Endothelial cell of umbilical vein (primary cell): ENCODE measurements at places on chromosomes 7 and 10. TPM values are rescaled to one million over a fixed set of nuclear protein-coding genes. Genes with fewer than 3 reads are reported as not detected.

Gene TMEM270
- not detected in 2 replicates for total RNA-seq

Gene ANKRD2
- total RNA-seq = 1.6 and 2.3 TPM in 2 replicates

- no peaks in the 10 kb centered on the region for H3K27me3 ChIP-seq
- H3K27ac ChIP-seq = no peak overlapping the region
- H3K36me3 ChIP-seq = no peaks in the 10 kb centered on the region
- H3K4me3 ChIP-seq = no peak overlapping the region
- peaks cover 13% of the 10 kb centered on the region for H3K4me1 ChIP-seq
Observed at GRCh38 chr10:3438606-3439005, 266.0 kb upstream of the PITRM1 start.

GRCh38 chr10:3992382-3993178 lies 207.6 kb upstream of the KLF6 start:
- H3K4me1 ChIP-seq = peaks cover 12% of the 10 kb centered on the region
- peak; percentile 6 for DNase-seq
- no peaks in the 10 kb centered on the region for H3K36me3 ChIP-seq
- no peak overlapping the region for H3K4me3 ChIP-seq
- no peaks in the 10 kb centered on the region for H3K27me3 ChIP-seq

DNA sequence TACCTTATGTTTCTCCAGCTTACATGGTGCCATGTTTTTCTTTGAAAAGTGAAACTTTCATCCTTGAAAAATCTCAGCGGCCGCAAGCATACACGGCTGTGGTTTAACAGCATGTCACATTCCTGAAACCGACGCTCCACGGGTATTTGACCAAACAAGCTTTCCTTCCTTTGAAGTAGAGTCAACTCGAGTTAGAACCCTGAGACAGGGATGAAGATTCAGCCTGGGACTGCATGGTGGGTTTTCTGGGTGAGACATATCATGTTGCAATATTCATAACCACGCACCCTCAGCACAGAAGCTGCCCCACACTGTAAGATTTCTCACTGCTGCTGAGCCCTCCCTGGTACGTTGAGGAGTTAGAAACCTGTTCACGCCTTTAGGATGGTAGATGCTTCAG lies 8.1 kb downstream of the CYP26A1 start:
- no peaks in the 10 kb centered on the region for H3K4me1 ChIP-seq
- no peaks in the 10 kb centered on the region for H3K36me3 ChIP-seq
- peaks cover 4% of the 10 kb centered on the region for H3K27me3 ChIP-seq
- no peak for DNase-seq

GRCh38 chr10:48287417-48288391 lies 13.2 kb upstream of the FRMPD2 start:
- H3K27me3 ChIP-seq = peaks cover 8% of the 10 kb centered on the region
- no peak overlapping the region for H3K4me3 ChIP-seq
- no peak for DNase-seq
- H3K4me1 ChIP-seq = no peaks in the 10 kb centered on the region

DNA sequence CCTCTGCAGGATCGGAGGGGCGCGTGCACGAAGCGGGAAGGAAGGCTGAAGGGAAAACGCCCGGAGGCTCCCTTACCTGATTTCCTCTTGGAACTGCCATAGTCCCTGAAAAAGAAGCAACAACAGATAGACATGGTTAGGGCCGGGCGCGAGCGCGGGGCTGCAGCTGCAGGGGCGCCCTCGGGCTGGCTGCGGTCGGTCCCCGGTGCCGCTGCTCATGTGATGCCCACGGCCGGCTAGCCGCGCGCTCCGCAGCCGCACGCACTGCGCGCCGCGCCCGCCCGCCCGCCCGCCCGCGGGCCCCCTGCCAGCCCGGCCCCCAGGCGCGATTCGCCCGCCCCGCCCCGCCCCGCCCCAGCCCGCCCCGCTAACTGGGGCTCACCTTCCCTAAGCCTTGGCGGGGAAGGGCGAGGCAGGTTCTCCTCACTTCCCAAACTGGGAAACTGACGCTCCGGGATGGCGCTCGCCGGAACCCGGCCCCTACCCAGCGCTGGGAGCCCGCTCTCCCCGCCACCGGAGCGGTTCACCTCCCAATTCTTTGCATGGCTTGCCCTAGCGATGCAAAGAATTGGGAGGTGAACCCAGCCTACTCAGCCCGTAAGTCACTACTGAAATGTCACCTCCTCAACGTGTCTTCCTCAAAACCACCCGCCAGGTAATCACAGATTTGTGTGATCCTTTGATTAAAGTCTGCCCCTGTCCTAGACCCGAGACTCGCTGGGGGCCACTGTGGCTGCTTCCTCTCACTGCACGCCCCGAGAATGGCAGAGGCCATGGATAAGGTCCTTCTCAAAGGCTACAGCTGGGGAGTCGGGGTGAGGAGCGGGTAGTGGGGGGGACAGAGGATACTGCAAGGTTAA lies 162.2 kb downstream of the SH3PXD2A start:
- no peak for DNase-seq
- H3K4me3 ChIP-seq = no peak overlapping the region
- H3K36me3 ChIP-seq = no peaks in the 10 kb centered on the region

Gene OLAH
- 0.48 and 0.51 TPM in 2 replicates for total RNA-seq

DNA sequence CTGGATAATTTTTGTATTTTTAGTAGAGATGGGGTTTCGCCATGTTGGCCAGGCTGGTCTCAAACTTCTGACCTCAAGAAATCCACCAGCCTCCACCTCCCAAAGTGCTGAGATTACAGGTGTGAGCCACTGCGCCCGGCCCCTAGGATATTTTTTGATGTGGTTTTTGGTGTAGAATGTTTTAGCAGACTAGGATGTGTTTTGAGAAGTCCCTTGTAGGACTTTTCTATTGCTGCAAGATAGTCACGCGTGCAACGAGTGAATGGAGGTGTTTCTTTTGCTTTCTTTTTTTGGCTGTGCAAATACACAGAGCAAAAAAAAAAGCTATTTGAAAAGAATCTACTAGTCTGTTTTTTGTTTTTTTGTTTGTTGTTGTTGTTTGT lies 29.8 kb upstream of the KLF6 start:
- no peaks in the 10 kb centered on the region for H3K27me3 ChIP-seq
- no peak overlapping the region for H3K27ac ChIP-seq
- DNase-seq = no peak
- no peaks in the 10 kb centered on the region for H3K36me3 ChIP-seq

DNA sequence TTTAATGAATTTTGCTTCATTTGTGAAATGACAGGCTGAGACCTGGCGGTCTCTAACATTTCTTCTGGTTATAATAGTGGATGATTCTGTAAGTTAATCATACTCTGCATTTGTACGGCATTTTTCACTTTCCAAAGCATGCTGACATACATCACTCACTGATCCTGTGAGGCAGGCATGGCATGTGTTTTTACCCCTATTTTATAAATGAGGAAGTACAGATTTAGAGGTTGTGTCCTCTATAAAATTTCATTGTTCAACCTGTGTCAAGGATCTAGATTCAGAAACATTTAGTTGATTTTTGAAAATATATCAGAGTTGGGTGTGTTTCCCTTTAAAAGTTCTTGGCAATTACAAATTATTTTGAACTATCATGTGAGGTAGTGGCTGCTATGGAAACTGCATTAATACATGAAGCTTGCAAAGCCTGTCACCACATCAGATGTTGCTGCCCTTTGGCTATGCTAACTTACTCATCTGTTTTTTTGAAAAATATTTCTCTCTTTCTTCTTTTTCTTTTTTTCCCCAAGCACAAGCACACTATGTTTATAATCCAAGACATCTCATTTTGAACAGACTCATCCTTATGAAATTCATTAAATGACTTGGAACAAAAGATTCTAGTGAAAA lies 172.7 kb downstream of the GNAI1 start:
- no peaks in the 10 kb centered on the region for H3K27me3 ChIP-seq
- H3K4me1 ChIP-seq = peaks cover 23% of the 10 kb centered on the region
- no peak overlapping the region for H3K27ac ChIP-seq
- no peak overlapping the region for H3K4me3 ChIP-seq
- H3K36me3 ChIP-seq = no peaks in the 10 kb centered on the region

Gene DKK1
- total RNA-seq = 184 and 200 TPM in 2 replicates

Gene SRPK2
- total RNA-seq = 55.2 and 58.4 TPM in 2 replicates

Gene ODAD2
- total RNA-seq = 4.4 and 7.8 TPM in 2 replicates

Gene SPDYE1
- total RNA-seq = 0.12 TPM in 1 of 2 replicates, not detected in the other

- no peaks in the 10 kb centered on the region for H3K36me3 ChIP-seq
- H3K4me1 ChIP-seq = no peaks in the 10 kb centered on the region
- H3K4me3 ChIP-seq = no peak overlapping the region
- H3K27me3 ChIP-seq = peaks cover 21% of the 10 kb centered on the region
- no peak for DNase-seq
Observed at GRCh38 chr7:151286148-151286547, 37.7 kb upstream of the SMARCD3 start.

Gene COMTD1
- 14.0 and 18.6 TPM in 2 replicates for total RNA-seq

Gene OR2A12
- total RNA-seq = not detected in 2 replicates

GRCh38 chr7:88868456-88868855 lies 72.9 kb upstream of the TEX47 start:
- H3K27me3 ChIP-seq = no peaks in the 10 kb centered on the region
- no peak overlapping the region for H3K27ac ChIP-seq
- no peaks in the 10 kb centered on the region for H3K4me1 ChIP-seq

Gene ZNF467
- total RNA-seq = 6.5 and 8.9 TPM in 2 replicates

DNA sequence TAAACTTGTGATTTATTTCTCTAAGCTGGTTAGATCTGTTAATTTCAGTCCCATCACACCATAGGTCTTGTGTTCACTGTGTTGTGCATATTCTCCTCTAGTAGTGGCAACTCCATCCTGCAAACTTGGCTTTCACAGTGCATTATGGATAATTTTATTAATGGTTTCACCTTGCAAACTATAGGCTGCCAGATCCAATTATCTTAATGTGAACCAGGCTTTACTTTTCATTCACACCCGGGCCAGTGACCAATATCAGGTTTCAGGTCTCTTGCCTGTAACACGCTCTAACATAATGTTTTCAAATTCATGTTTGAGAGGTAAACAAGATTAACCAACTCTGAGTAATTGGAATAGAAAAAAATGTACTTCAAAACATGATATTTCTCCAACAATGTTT lies 1293.0 kb downstream of the REEP3 start:
- no peak overlapping the region for H3K27ac ChIP-seq
- no peaks in the 10 kb centered on the region for H3K4me1 ChIP-seq
- H3K4me3 ChIP-seq = no peak overlapping the region
- no peaks in the 10 kb centered on the region for H3K36me3 ChIP-seq

DNA sequence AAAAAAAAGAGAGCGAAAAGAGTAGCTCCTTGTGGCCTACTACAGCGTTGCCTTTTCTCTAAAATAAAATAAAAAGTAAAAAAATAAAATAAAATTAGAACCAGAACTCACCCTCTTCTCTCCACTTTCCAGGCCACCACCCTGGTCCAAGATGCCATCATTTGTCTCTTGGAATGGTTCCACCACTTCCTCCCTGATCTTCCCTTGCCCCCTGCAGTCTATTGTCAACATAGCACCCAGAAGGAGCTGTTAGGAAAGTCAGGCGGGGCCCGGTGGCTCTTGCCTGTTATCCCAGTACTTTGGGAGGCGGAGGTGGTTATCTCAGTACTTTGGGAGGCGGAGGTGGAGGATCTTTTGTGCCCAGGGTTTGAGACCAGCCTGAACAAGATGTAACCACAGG lies 7.6 kb upstream of the GRID2IP start:
- no peaks in the 10 kb centered on the region for H3K4me1 ChIP-seq
- no peak for DNase-seq
- H3K36me3 ChIP-seq = no peaks in the 10 kb centered on the region
- no peaks in the 10 kb centered on the region for H3K27me3 ChIP-seq
- H3K4me3 ChIP-seq = no peak overlapping the region

GRCh38 chr7:94228678-94229077 lies 166.0 kb upstream of the COL1A2 start:
- H3K36me3 ChIP-seq = no peaks in the 10 kb centered on the region
- no peak overlapping the region for H3K27ac ChIP-seq
- no peaks in the 10 kb centered on the region for H3K27me3 ChIP-seq
- no peak overlapping the region for H3K4me3 ChIP-seq
- no peak for DNase-seq
- H3K4me1 ChIP-seq = peaks cover 3% of the 10 kb centered on the region

Gene RELN
- total RNA-seq = 0.15 and 1.4 TPM in 2 replicates

Gene EN2
- not detected in 2 replicates for total RNA-seq

DNA sequence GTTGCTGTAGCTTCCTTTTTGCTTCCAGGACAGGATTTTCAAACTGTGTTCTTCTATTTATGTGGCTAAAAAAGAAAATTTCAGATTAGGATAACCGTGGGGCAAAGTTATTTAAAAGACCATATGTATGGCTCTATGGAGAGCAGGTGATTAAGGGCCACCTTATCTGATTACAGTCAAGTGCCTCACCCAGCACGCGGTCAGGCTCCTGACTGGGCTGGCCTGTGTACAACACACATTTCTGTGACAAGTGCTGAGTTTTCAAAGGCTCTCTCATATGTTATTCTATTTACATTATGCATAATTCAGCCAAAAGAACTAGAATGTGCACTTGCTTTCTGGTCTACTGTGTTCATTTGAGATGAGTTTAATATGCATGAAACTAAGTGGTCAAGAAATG lies 547.4 kb downstream of the PHTF2 start:
- no peaks in the 10 kb centered on the region for H3K36me3 ChIP-seq
- no peaks in the 10 kb centered on the region for H3K27me3 ChIP-seq
- no peak overlapping the region for H3K27ac ChIP-seq
- H3K4me1 ChIP-seq = no peaks in the 10 kb centered on the region
- DNase-seq = no peak
- no peak overlapping the region for H3K4me3 ChIP-seq

DNA sequence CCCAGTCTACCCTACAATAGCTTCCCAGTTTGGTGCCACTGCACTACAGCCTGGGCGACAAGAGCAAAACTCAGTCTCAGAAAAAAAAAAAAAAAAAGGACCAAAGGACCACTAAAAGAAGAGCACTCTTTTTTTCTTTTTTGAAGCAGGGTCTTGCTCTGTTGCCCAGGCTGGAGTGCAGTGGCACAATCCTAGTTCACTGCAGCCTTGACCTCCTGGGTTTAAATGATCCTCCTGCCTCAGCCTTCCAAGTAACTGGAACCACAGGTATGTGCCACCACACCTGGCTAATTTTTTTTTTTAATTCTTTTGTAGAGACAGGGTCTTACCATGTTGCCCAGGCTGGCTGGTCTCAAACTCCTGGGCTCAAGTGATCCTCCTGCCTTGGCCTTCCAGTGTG lies 14.0 kb downstream of the PLAU start:
- H3K4me1 ChIP-seq = no peaks in the 10 kb centered on the region
- no peak overlapping the region for H3K27ac ChIP-seq
- H3K27me3 ChIP-seq = no peaks in the 10 kb centered on the region
- no peaks in the 10 kb centered on the region for H3K36me3 ChIP-seq

Gene DDX56
- total RNA-seq = 93.4 and 96.6 TPM in 2 replicates

- no peak for DNase-seq
- H3K27me3 ChIP-seq = no peaks in the 10 kb centered on the region
- H3K4me3 ChIP-seq = no peak overlapping the region
- peaks cover 11% of the 10 kb centered on the region for H3K4me1 ChIP-seq
- no peaks in the 10 kb centered on the region for H3K36me3 ChIP-seq
Observed at GRCh38 chr7:132255115-132255797, 321.0 kb downstream of the PLXNA4 start.

DNA sequence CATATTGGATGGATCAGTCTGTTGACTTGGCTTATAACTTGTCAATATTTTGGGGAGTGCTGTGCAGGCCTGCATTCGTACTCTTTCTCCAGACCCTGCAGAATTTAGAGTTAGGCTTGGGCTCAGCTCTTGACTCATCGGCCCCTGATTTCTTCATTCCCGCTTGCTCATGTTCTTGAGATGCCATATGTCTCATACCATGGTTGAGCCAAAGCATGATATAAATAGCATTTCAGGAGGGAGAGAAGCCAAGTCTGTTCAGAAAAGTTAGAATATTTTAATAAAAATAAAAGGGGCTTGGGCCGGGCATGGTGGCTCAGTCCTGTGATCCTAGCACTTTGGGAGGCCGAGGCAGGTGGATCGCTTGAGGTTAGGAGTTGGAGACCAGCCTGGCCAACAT lies 898.1 kb downstream of the TYW1 start:
- H3K36me3 ChIP-seq = no peaks in the 10 kb centered on the region
- no peaks in the 10 kb centered on the region for H3K4me1 ChIP-seq
- DNase-seq = no peak
- no peak overlapping the region for H3K27ac ChIP-seq
- H3K27me3 ChIP-seq = no peaks in the 10 kb centered on the region

Gene NANOS1
- total RNA-seq = 0.40 and 0.76 TPM in 2 replicates
